Glutamatergic neuron (in vitro differentiated cells): ENCODE measurements at places on chromosomes 1 and 21.

DNA sequence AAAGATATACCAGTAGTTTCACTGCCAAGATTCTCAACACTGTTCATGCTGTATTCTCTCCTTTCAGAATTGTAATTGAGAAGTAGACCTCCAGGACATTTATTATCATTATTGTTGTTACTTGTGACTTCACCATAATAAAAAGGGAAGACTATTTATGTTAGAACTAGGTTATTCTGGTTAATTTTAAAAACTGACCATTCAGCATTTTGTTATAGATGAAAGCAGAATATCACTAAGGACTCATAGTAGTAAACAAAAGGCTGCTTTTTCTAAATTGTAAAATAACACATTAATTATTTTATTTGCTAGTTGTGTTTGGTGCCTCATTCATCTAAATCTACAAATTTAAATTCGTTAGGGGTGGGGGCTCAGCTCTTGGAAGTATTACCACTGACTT lies 210.4 kb downstream of the PATJ start:
- DNase-seq = no peak

GRCh38 chr1:4965346-4966075 lies 311.1 kb downstream of the AJAP1 start:
- DNase-seq = no peak

DNA sequence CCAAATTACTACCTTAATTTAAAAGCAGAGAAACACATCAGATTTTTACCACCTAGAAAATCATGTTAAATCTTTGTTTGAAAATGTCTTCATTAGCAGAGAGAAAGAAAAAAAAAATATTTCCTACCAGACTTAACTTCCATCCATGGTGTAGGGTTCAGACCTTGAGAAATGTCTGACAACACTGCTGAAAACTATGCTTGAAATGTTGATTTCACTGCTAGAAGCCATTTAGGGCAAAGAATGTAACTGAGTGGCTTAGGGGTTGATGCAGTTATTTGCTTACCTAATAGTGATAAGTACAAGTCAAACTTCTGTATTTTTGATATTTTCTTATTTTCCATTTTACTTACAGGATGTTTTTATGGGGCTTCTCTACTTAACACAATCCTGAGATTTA lies 495.6 kb upstream of the NEGR1 start:
- DNase-seq = no peak

GRCh38 chr1:119954476-119955422 lies 58.4 kb upstream of the ADAM30 start:
- DNase-seq = no peak

DNA sequence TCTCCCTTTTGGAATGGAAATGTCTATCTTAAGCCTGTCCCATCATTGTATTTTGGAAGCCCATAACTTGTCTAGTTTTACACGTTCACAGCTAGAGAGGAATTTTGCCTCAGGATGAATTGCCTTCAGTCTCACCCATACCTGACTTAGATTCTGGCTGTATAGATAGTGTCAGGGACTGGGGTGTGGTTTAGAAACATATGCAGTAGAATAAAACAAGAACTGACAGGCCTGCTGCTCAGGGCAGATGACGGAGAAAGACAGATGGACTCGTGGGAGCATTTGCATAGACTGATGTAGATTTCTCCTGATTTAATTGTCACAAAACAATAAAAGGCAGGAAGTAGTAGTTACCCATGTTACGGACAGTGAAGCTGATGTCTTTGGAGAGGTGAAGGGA lies 166.7 kb downstream of the UCK2 start:
- DNase-seq = no peak

DNA sequence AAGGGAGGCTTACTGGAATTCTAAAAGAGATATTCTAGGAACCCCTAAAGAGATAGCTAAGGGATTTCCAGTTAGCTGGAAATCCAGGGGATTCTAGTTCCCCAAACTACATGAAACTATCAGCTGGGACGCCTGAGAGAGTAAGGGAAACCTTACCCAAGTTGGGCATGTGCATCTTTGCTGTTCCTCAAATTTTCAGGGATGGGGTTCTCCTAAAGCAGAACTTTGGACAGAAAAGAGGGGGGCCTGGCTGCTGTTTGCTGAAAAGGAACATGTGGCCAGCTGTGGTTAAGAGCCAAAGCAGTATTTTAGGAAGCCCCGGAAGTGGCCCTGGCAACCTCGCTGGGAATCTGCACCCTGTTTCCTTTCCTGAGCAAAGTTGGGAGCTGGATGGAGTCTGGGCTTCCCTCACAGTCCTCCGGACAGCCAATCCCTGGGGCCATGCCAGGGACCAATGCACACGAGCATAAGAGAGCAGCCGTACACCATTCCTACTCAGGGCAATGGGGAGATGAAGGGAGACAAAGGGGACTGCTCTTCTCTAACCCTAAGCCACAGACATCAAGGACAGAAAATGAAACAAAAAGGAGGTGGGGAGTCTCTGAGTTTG lies 154.3 kb downstream of the PLXNA2 start:
- DNase-seq = no peak

GRCh38 chr1:10738061-10739058 lies 58.1 kb downstream of the CASZ1 start:
- DNase-seq = no peak

GRCh38 chr21:29075706-29076466 lies 2.4 kb upstream of the CCT8 start:
- DNase-seq = no peak

DNA sequence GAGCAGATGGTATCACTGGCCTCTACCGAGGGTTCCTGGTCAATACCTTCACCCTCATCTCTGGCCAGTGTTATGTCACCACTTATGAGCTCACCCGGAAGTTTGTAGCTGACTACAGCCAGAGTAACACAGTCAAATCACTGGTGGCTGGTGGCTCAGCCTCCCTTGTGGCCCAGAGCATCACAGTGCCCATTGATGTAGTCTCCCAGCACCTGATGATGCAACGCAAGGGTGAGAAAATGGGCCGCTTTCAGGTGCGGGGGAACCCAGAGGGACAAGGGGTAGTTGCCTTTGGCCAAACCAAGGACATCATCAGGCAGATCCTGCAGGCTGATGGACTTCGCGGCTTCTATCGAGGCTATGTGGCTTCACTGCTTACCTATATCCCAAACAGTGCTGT lies 6.1 kb downstream of the SLC25A44 start:
- DNase-seq = no peak

GRCh38 chr1:227560393-227561173 lies 2.8 kb upstream of the ZNF678 start:
- DNase-seq = no peak

GRCh38 chr1:204296431-204296988 lies 63.2 kb downstream of the PLEKHA6 start:
- no peak for DNase-seq

GRCh38 chr1:3032371-3033039 lies 11.2 kb downstream of the ACTRT2 start:
- DNase-seq = no peak

- DNase-seq = no peak
Observed at GRCh38 chr1:75643460-75643859, 32.5 kb upstream of the SLC44A5 start.

GRCh38 chr1:106290805-106291501 lies 765.5 kb upstream of the PRMT6 start:
- DNase-seq = no peak

DNA sequence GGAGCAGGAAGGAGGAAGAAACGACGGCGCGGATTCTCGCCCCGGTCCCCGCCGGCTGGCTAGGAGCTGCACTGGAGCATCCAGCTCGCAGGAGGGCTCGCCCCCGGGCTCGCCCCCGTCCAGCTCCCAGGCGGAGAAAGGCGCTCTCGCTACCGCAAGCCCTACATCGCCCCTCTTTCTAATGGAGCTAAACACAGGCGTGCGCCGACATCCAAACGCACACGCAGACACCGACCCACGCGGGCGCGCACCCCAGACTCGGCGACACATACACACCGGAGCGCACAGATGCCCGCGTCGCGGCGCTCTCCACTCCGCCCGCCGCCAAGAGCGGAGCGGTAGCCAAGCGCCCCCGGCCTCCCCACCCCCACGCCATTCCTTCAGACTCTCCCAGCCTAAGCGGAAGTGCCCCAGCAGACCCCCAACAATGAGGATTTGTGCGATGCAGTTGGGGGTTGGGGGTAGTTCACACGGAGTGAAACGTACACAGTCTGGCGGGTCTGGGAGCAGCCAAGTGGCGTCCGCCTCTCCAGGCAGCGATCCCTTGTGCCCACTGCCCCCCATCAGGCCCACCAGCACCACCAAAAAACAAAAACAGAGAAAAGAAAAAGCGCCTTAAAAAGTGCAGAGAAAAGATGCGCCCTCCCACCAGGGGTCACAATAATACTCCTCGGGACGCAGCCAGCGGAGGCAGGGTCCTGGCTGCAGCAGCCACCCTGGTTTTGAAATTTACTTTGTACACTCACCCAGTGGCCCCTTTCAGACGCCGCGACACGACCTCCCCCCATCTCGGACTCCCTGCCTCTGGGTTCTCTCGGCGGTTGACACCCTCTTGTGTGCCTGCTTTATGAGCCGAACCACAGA lies 1.4 kb downstream of the DAB1 start:
- DNase-seq = peak; percentile 76

DNA sequence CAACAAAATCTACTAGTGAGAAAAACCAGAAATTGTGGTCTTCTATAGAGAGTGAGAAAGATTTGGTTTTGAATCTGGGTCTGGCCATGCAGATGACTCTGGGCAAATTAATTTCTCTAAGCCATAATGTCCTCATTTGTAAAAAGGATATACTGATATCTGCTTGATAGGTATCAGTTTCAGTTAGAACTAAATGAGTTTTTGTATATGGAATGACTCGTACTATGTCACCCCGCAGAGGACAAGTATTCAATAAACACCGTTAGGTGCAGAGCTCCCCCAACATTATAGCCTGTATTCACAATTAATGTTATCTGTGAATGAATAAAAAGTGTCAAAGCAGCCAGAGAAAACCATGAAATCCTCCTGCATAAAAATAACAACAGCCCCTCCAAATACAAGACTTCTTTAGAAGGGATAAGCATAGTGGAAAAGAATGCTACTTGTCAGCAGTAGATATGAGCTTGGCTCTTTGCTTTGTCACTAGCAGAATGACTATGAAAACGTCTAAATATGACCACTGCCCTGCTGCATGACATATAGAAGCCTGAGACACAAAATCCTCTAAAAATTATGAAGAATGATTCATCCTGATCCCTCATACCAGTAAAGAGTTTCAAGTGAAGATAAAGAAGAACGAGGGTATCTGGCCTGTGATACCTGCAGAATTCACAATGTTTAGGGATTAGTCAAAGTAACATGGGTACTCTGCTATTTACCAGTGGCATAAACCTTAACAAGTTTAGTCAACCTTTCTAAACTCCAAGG lies 17.8 kb downstream of the SCAF4 start:
- DNase-seq = no peak

GRCh38 chr1:918353-918752 lies 5.4 kb upstream of the SAMD11 start:
- peak; percentile 11 for DNase-seq

- no peak for DNase-seq
Observed at GRCh38 chr1:19478322-19478721, 7.0 kb downstream of the CAPZB start.

DNA sequence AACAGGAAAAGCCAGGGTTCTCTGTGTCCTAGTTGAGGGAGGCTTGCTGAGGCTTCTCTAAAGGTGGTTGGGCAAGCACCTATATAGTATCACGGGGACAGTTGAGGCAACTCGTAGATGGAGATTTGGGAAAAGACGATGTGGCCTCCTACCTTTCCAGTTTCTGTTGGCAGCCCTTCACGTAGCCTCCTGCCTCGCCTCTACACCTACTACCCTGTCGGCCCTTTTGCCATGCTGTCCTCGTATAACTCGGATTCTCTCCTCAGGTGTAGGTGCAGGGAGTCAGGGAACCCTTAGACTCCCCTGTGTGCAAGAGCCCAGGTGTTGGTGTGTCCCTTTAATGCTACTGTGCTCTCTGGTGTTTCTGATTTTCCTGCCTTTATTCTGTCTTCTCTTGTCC lies 10.3 kb downstream of the ZNF692 start:
- no peak for DNase-seq

DNA sequence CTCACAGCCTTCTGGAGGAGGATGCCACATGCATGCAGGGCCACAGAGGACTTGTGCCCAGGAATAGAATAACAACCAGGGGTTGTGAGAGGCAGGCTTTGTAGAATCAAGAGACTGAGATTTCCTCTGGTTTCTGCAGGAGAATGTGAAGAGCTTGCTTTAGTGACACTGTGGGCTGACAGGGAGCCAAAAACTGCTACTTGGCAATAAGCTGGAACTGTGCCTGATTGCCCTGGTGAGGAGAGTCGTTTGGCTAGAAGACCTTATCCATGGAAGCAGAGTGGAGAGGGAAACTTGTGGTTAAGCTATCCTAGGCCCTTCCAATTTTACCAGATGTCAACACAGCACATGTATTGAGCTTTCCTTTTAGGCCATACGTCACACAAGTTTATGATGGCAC lies 902.1 kb downstream of the MRPL39 start:
- DNase-seq = no peak

- DNase-seq = no peak
Observed at GRCh38 chr1:2868571-2869195, 67.2 kb upstream of the TTC34 start.

GRCh38 chr1:185427264-185427663 lies 110.2 kb upstream of the IVNS1ABP start:
- DNase-seq = no peak

- DNase-seq = no peak
Observed at GRCh38 chr1:80218112-80218511, 1211.6 kb upstream of the ADGRL4 start.
